ENCODE measurements at places on chromosomes 12 and 14.

- DNase-seq: no peak
These were observed 32.5 kb downstream of the PPFIA2 start for GRCh38 chr12:81726634-81727033.

GRCh38 chr12:96078231-96079135, 43.1 kb upstream of the LTA4H start:
- DNase-seq: peak; percentile 85

- DNase-seq: no peak
These were observed 5.5 kb upstream of the G2E3 start for GRCh38 chr14:30553311-30553989.

DNA sequence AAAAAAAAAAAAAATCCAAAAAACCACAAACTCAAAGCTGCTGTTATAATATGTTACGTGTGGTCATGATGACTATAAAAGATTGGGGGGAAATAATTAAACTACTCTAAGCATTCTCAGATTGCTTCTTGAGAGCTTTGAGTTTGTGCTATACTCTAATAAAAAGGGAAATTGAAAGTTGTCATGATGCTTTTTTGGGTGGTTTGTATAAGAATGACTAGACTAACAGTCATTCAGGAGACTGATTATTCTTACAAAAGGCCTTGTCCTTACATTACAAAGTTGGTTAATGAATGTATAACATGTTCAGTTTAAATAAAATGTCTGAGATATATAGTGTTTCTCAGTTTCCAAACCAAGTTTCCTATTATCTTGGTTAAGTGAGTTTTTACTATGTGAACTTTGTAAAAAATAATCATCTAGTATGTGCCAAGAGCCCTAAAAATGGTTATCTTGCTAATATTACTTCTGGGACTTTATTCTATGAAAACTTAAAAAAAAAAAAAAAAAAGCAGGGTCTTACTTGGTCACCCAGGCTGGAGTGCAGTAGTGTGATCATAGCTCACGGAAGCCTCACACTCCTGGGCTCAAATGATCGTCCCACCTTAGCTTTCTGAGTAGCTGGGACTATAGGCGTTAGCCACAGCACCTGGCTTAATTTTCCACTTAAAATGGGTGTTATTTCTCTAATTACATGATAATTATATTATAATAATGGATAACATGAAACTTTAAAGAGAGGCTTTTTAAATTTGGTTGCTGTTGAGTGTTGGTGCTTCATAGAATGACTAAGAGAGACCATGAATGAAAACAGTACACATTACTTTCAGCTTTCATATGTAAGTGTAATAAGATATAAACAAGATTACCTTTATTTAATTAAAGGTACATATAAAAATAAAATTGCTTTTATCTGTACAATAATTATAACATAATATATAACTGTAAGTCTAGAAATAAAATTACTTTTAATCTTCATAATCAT, 459.6 kb upstream of the RGS6 start:
- no peak for DNase-seq

GRCh38 chr12:113186033-113186365, 478 bp downstream of the RITA1 start:
- DNase-seq: no peak

GRCh38 chr12:93185369-93185741, 192.4 kb upstream of the NUDT4 start:
- DNase-seq: no peak

- peak; percentile 78 for DNase-seq
These were observed 25.3 kb upstream of the SPTLC2 start for GRCh38 chr14:77641534-77642341.

GRCh38 chr12:607541-608001, 55.7 kb downstream of the NINJ2 start:
- DNase-seq: peak; percentile 71

DNA sequence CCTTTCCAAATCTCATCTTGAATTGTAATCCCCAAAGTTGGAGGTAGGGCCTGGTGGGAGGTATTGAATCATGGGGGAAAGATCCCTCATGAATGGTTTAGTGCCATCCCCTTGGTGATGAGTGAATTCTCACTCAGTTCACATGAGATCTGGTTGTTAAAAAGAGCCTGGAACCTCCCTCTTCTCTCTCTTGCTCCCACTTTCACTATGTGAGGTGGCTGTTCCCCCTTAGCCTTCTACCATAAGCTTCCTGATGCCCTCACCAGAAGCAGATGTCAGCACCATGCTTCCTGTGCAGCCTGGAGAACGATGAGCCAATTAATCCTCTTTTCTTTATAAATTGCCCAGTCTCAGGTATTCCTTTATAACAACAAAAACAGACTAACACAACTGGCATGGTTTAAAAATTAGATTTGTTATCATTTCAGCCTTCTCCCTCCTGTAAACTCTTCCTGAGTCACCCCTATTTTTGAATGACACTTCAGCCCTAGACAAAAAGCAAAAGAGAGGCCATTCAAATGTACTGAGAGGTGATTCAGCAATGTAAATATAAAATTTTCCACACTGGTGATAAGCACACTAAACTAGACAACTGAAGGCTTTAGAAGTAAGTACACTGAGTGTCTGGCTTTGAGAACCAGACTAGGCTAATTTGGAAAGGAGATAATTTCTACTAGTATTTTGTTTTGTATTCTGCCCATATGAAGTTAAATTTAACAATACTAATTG, 212.1 kb upstream of the ABCD2 start:
- DNase-seq: no peak

All from right hindlimb (tissue), 1 donor.